Left hindlimb (tissue), 1 donor: ENCODE measurements at places on chromosomes 16 and 17.

DNA sequence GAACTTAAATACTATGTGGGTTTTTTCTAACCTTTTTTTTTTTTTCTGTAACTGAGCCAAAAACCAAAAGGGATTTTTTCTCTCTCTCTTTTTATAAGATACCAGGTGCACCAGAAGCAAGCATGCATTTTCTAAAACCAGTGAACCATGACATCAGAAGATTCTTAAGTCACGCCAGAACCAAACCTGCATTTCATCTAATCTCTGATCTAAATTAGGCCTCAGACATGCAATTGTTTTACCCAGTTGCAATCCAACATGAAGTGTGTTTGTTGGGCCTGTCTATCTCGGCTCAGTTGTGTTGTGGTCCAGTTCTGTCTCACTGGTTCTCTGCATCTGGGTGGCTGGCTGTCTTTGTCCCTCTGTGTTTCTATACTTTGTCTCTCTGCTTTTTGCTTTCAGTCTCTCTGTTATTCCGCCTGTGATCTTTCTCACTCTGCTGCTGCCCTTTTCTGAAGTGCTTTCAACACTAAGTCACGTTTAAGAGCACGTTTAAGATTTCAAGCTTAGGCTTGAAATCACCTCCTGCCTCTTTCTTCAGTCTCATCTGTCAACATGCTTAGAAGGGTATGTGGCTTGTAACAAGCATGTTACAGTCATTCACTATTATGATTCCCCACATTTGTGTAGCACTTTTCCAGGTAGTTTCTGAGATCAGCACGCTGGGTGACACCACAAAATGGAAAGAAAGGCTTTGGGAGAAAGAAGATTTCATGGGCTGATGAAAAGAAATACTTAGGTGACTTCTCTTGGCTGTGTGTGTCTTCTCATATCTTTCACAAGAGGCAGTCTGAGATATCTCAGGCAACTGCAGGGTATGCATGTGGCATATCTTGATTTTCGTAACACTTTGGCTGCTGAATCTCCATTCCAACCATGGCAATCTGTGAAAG, 488.9 kb downstream of the SHISA9 start:
- DNase-seq, result no peak

DNA sequence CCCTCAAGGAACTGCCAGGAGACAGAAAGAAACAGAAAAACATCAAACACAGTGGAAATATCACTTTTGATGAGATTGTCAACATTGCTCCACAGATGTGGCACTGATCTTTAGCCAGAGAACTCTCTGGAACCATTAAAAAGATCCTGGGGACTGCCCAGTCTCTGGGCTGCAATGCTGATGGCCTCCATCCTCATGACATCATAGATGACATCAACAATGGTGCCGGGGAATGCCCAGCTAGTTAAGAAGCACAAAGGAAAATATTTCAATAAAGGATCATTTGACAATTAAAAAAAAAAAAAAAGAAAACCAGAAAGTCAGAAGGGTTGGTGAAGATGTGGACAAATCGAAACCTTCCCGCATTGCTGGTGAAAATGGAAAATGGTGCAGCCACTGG, 14.9 kb upstream of the CHMP6 start:
- DNase-seq, result no peak

DNA sequence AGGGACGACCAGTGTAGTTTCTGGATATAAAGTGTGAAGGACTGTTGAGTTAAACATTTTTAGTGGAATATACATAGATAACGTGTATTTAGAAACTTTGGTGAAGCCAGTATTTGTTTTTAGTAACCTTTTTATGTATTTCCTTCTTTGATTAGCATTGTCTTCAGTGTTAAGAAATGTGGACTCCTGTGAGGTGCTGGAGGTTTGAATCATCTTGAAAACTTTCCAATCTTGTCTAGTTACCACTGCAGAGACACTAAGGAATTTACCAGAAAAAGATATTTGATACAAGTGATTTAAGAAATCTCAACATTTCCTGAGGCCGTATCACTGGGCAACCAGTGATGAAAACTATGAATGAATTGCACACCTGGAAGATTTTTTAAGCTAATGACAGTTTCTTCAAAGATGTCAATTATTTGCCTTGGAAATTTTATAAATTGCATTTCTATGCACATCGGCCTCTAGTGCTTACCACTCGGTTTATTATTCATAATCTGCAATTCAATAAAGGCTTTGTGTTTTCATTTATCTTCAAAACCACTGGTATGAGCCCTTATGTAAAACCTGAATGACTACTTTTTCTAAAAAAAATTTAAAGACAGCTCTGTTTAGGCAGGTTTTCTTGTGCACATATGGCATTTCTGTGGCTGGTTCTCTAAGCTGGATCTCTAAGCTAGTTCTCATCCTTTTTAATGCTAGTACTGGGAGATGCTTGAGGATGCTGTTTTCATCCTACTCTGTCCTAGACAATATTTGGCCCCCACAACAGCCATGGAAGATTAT, 31.4 kb upstream of the ADCY7 start:
- no peak for DNase-seq

- no peak for DNase-seq
Measured at GRCh38 chr17:76659928-76660655, 16.5 kb upstream of the ST6GALNAC1 start.

DNA sequence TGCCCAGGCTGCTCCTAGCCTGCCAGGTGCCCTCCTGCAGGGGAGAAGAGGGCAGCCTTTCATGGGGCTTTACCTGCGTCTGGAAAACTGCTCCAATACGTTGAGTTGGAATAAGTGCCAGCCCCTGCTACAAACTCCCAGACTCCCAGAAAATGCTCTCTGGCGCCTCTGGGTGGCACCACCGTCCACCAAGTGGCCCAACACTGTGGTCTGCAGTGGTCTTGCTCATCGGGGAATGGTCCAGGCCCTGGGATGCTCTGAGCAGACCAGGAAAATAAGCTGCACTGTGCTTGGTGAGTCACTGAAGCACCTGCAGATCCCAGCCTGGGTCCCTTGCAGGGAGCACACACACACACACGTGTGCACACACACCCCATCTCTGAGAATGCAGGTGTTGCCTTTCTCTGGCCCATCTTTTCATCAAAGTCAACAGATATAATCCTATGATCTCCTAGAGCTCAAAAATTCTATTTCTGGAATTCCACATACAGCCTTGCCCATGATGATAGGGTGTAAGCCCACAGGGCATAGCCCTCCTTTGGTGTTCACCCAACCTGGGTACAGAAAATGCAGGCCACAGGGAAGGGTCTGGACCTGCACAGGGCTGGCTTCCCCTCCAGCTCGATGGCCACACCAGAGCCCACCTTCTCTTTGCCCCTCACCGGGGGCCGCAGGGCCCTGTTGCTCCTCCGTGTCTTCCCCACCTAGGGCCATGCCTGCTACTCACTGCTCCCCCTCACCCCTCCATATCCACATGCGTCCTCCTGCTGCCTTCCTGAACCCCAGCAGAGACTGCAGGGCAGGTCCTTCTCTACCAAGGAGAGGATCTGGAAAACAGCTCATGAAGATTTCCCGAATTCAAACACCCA, 20.5 kb downstream of the CDIP1 start:
- DNase-seq, result no peak

DNA sequence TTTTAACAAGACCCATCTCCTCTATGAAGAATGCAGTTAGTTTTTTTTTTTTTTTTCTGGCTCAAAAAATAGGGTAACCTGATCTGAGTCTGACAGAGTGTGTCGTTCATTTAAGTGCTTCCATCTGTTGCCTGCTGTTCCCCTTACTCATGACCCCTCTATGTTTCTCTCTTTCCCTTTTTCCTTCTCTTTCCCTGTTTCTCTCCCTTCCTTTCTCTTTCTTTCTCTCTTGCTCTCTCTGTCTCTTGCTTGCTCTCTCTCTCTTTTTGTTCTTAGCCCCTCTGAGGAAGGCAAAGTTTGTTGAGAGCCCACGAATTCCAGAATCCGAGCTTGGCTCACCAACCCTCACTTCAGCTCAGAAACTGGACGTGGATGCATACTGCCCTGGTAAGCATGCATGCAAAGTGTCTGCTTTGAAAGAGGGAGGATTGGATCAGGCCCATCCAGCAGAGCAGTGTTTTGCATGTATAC, 185.0 kb downstream of the TANC2 start:
- DNase-seq, result peak; percentile 43

DNA sequence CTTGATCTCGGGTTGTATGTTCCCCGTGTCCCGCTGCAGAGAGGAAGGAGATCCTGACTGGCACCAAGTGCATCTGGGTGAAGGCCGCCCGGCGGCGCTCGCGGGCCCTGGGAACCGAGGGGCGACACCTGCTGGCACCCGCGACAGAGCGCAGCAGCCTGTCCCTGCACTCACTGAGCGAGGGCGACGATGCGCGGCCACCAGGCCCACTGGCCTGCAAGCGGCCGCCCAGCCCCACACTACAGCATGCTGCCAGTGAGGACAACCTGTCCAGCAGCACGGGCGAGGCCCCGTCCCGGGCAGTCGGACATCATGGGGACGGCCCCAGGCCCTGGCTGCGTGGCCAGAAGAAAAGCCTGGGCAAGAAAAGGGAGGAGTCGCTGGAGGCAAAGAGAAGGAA, 7.5 kb downstream of the BTBD17 start:
- no peak for DNase-seq

- no peak for DNase-seq
Measured at GRCh38 chr16:35196313-35196712, 1736.9 kb downstream of the TP53TG3F start.

DNA sequence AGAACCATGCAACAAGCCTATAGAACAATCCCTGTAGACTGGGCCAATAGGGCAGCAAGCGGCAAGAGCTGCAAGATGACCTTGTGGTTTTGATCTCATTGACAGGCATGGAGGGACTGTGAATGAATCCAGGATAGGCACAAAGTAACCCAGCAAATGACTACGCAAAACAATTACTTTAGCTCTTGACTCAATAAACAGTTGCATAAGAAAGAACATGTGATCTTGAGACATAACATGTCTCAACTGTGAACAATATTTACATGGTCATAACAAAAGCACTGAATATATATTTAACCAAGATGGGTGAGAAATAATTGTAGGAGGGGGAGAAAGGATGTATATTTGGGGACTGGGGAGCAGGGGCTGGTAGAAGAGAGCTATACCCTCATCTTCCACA, 313.7 kb upstream of the CDH5 start:
- no peak for DNase-seq

DNA sequence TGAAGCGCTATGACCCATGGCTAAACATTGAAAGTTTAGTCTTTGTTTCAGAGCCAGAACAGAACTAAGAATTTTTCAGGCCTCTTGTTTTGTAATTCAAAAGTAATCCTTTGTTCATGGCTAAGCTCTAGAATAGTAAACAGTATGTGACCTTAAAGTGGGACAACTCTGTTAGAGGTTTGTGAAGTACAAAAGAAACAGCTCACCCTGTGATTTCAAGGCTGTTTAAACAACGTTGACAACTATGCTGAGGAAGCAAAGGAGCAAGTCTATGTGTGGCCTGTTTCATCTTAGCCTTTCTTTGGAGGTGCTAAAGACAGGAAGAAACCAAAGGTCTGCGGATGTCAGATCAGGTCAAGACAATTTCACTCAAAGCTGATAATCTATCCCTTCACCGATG, 40.4 kb downstream of the MYOCD start:
- no peak for DNase-seq

DNA sequence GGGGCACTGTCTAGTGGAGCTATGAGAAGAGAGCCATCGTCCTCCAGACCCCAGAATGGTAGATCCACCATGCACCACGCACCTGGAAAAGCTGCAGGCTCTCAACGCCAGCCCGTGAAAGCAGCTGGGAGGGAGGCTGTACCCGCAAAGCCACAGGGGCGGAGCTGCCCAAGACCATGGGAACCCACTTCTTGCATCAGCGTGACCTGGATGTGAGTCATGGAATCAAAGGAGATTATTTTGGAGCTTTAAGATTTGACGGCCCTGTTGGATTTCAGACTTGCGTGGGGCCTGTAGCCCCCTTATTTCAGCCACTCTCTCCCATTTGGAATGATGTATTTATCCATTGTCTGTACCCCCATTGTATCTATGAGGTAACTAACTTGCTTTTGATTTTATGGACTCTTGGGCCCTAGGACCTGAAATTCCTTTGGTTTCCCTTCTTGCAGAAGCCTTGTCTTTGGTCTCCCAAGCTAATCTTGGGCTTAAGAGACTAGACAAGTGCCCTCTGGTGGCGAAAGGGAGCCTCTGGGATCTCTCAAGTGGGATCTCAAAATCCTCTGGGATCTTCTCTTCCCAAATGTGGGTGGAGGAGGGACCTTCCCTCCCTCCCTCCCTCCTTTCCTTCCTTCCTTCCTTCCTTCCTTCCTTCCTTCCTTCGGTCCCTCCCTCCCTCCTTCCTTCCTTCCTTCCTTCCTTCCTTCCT, 58.2 kb upstream of the HAPSTR1 start:
- DNase-seq, result no peak
